ENCODE measurements at places on chromosomes 5 and 9.

- peak; percentile 62 for DNase-seq
Measured at GRCh38 chr5:162209005-162209605, 141.5 kb downstream of the GABRG2 start.

DNA sequence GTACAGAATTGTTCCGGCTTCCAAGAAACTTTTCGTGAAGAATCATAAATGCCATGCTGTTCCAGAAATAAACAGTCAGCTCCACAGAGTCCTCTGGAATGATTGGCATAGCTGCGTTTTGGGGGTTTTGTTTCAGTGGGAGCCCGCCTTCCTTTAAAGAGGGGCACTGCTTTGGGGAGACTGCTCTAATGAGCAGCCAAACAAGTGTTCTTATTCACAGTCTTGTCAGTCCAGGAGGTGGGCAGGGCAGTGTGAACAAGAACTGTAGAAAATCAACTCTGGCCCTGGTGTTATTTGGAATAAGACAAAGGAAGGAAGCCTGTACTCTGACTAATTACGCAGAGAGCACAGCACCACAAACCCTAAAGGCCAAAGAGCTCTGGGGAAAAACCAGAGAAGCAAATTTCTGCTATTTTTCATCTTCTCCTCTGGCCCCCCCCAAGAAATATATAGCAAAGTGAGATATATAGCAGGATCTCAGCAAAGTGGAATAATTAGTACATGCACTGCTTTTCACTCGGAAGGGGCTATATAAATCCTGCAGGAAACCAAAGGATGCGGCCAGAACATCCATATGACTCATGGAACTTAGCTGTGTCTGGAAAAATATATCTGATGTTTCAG is 92.9 kb downstream of the GLDC start:
- no peak for DNase-seq

- DNase-seq: no peak
Measured at GRCh38 chr5:79205965-79206364, 30.0 kb upstream of the JMY start.

DNA sequence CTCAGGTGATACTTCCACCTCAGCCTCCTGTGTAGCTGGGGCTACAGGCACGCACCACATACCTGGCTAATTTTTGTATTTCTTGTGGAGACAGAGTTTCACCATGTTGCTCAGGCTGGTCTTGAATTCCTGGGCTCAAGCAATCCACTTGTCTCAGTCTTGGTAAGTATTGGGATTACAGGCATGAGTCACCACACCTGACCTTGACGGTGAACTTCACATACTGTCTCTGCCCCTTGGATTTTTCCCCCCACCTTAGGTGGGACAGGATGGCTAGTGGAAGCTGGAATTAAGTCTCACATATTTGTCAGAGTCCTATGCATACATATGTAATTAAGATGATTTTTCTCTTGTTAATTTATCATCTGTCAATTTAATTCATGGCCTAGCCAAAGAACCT is 20.9 kb upstream of the RFK start:
- no peak for DNase-seq

DNA sequence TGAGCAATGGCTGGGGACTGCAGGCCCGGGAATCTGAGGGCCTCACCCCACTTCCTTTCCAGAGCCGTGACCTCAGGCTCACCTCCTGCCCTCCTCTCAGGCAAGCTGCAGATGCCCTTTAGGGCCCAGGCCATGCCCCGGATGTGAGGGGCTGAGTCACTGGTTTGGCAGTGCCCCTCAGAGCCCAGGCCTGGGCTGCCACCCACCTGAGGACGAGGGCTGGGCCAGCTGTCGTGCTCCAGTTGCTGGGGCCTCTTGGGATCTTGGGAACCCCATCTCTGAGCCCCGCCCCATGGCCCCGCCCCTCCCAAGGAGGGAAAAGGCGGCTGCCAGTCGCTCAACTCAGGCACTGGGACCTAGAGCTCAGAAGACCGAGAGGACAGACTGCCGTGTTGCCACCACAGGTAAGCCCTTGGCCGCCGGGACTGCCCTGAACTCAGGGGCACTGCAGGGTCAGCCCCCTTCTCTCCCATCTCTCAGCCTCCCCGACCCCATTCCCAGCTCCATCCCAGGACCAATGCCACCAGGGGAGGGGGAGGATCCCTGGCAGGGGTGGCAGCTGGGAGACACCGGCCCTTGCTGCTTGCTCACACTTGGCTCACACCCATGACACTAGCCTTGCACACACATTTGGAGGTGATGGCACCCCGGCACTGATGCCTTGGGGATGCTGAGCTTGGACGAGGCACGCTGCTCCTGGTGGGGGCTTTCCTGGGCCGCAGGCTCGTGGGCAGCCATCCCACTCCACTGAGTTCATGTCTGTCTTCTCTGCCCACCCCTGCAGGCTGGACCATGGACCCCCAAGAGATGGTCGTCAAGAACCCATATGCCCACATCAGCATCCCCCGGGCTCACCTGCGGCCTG is at the start of gene CYSRT1:
CYSRT1 (plus strand) TSS at position 345 of the 865 bp plus-strand sequence; CDS start at position 793, 448 bp downstream.
- DNase-seq: peak; percentile 29

GRCh38 chr5:181265092-181265671 is 4.2 kb upstream of the TRIM52 start:
- DNase-seq: no peak

- peak; percentile 53 for DNase-seq
Measured at GRCh38 chr9:35749515-35750255, 598 bp downstream of the RGP1 start.

DNA sequence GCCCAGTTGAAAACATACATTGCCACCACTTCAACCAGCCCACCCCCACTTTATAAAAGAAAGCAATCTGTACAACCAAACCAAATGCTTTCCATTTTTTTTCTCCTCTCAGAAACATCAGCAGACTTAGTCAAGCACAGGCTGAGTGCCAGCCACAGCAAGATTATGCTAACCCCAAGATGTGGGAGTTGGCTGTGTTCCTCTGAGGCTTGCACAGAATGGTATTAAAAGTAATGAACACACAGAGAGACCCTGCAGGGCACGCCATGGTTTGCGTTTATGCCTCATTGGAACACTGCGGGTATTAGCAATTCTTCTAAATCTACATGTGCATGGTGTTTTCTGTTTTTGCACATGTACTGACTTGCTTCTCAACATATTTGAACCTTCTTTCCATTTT is 419.9 kb upstream of the GRAMD2B start:
- DNase-seq: no peak

- peak; percentile 34 for DNase-seq
Measured at GRCh38 chr9:126390923-126391322, 64.3 kb downstream of the MVB12B start.

Data from suppressor macrophage treated with lipopolysaccharide for 1 hour (primary cell).